AG10803 (cell line): ENCODE measurements at places on chromosomes 13 and 19.

DNA sequence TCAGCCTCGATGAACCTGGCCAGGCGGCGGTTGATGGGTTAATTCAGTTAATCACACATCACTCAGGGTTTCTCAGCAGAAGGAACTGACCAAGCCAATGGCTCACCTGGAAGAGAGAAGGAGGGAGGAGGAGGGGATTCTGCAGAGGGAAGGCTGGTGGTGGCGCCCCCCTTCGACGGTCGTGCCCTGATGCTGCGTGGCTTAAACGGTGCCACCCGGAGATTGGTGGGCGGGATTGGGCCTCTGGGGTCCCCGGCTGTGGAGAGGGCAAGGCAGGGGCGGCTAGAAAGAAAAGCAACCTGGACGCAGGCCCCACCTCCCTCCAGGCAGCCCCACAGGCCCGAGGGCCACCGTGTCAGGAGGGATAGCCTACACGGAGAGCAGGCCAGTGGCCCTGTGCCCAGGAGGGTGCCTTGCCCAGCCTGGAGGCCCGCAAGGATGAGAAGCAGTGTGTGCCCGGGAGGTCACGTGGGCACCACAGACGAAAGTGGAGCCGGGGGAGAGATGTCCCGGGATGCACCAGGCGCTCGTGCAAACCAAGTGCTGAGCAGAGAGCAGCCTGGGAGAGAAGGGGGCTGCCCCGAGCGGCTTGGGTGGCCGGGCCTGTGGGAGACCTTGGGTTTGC is 16.0 kb downstream of the CSNK1G2 start:
- DNase-seq, result no peak

- DNase-seq, result no peak
Measured at GRCh38 chr13:110562696-110563462, 1.4 kb upstream of the RAB20 start.

GRCh38 chr13:27375686-27376326 is 48.6 kb upstream of the GTF3A start:
- DNase-seq, result peak; percentile 74

DNA sequence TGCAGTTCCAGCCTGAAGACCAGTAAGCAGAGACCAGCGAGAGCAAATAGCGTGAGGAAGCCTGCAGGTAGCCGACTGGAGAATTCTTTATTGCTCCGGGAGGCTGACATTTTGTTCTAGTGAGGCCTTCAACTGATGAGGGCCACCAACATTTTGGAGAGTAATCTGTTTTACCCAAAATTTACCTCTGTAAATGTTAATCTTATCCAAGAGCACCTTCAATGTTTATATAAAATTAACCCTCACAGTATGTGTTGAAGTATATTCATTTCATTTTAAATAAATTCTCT is 546.4 kb upstream of the SLITRK5 start:
- DNase-seq, result no peak

DNA sequence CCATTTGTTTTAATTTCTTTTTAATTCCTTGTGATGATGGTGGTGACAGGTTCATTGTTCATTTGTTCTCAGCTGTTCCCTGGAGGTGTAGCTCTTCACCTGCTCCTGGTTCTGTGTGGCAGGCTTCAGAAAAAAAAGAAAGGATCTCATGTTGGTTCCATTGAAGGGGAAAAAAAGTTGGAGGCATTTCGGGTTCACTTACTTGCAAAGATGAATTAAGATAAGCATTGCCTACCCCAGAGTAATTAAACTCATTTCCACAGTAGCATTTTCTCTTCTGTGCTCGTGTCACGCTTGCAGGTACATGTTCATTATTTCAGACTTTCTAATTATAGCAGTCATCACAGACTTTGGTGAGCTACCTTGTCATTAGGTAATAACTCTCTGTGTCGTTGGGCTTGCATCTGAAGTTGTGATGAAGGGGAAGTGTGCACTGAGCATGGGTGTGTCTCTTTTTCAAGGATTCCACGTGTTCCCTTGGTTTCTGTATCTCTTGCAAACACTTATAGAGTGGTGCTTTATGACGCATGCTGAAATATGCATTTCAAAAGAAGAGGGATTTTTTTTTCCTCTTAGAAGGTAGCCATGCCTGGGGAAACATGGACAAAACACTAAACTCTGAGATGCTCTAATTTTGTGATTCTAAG is 69.1 kb downstream of the MTUS2 start:
- no peak for DNase-seq

DNA sequence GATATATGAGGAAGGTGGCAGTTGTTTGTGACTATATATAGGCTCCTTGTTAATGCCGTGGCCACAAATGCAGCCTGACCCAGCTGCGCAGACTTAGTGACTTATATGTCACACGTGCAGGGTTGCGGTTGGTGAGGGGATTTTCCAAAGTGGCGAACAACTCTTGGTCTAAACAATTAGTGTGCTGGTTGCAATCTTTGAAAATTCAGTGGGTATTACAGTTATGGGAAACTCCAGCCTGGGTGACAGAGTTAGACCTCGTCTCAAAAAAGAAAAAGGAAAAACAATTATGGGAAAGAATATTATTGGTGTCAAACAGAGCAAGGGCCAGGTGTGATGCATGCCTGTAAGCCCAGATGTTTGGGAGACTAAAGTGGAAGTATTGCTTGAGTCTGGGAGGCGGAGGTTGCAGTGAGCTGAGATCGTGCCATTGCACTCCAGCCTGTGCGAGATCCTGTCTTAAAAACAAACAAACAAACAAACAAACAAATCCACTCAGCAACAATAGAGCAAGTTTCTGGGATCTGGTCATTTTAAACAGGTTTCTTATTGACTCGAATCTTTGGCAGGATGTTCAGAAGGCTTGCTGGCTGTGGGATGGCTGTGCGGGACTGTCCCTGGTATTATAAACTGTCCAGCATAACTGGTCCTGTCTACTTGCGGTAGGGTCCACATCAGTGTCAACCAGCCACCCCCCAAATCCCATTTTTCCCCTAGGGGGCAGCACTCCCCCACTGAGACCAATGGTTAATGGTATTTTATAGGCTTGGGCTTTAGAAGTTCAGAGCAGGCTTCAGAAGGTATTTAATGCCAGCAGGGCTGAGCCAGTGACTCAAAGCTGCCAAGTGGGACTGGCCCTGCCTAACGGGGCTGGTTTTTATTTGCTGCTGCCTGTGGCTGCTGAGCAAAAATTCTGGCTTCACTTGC is 15.4 kb downstream of the RELB start:
- DNase-seq, result peak; percentile 84

- DNase-seq, result peak; percentile 71
Measured at GRCh38 chr13:96020155-96020575, 33.0 kb downstream of the UGGT2 start.

GRCh38 chr13:75788481-75788981 is 152.4 kb downstream of the LMO7 start:
- peak; percentile 97 for DNase-seq

DNA sequence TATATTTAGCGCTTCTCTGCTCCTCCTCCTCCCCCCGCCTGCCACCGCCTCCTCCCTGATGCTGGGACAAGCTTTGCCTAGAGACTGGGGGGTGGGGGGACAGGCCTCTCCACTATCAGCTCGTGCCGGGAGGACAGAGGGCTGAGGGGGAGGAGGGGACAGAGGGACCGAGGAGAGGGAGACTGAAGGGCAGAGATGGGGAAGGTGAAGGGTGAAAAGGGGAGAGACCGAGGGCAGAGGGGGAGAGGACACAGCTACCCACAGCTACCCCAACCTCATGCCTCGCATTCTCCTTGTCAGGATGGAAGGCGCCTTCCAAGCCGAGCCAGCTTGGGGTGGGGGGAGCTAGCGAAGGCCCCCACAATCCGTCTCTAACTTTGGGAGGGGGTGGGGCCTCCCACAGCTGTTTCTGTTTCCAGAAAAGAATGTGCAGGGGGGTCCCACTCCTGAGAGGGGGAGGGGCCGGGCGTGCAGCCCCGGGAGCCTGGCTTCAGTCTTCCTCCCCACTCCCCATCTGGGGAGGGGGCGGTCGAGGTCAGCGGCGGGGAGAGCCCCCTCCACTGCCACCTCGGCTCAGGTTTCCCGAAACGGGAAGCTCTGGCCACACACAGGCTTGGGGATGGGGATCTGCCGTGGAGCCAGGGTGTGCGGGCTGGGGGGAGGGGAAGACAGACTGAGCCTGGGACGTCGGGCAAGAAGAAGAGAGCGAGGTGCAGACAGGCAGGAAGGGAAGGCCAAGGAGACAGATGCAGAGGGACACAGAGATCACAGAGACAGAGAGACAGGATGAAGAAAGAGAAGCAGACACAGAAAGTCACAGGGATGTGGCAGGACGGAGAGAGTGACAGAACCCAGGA is 1.6 kb downstream of the DACT3 start:
- peak; percentile 32 for DNase-seq

GRCh38 chr19:44943801-44944249 is 1.8 kb downstream of the APOC4 start:
- DNase-seq, result peak; percentile 13

DNA sequence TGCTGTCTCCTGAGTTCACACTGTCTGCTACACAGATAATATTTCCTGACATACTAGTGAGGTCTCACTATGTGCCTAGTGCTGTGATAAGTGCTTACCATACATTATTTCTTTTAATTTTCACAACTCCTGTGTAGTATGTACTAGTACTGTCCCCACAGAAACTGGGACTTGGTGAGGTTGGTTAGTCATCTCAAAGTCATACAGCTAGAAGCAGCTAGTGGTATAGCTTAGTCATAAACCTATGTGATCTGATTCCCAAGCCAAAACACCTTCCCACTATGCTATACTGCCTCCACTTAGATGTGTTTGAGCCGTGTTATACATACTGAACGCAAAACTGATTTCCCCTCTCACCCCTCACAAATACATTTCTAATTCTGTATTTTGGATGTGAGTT is 10.5 kb downstream of the MTMR6 start:
- DNase-seq, result no peak

DNA sequence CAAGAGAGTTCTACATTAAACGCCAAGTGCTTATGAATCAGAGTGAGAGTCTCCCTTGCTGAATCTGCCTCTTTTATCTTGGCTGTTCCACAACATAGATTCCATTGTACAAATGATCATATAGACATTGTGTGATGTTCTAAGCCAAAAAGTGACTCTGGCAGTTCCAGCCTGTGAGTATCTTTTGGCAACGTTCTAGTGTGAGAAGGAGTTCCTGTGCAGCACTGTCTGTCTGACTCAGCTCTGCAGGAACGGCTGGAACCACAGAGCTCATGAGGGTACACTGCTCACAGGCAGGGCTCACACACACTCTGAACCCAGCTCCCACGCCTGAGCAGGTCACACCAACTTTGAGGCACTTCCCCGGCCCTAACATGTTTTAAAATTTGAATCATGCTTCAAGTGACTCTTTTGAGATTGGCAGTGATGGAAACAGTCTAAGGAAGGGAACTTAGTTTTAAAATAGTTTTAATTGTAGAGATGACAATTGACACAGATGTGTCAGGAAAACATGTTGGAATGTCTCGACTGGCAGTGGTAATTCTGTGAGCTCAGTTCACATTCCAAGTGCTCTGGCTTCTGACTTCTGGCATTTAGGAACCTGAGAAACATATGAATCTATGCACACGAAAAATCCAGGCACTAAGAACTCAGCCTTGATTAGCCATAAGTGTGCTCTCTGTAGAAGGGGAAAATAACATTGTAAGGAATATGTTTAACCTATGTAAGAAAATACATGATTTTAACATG is 272.0 kb downstream of the UQCRFS1 start:
- peak; percentile 87 for DNase-seq

DNA sequence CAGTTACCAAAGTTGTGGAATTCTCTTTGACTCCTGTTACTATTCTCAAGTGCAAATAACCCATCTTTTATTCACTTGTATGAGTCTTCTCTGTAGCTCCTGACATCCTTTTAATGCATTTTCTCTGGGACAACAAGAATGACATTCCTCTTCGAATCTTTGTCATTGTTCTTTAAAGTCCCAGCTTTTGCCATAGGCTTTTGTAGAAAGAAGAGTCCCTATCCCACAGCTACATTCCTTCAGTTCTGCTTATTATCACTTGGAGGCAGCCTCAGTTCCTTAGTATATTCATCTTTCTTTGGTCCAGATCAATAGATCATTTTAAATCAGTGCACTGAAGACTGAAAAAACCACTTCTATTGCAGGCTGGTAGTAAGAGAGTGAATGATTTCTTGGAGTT is 560.2 kb downstream of the DACH1 start:
- DNase-seq, result no peak

DNA sequence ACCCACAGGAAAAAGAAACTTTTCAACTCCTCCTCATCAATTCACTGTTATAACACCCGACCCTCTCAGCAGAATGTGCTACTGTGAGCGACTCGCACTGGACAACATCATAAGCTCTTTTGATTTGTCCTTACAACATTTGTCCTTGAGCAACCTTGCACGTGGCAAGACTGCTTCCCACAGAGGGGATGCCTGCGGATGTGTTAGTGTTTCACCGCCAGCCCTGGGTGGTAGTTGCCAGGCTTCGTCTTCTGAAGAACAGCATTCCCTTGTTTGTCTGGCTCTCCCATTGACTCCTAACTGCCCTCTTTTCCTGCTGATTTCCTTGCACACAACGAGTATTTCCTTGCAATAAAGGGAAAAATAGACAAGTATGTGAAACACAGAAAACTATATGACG is 111.4 kb upstream of the SLC7A1 start:
- DNase-seq, result no peak

- no peak for DNase-seq
Measured at GRCh38 chr19:435707-436412, 25.0 kb downstream of the SHC2 start.

- DNase-seq, result no peak
Measured at GRCh38 chr19:1769645-1769985, 16.3 kb downstream of the ONECUT3 start.

DNA sequence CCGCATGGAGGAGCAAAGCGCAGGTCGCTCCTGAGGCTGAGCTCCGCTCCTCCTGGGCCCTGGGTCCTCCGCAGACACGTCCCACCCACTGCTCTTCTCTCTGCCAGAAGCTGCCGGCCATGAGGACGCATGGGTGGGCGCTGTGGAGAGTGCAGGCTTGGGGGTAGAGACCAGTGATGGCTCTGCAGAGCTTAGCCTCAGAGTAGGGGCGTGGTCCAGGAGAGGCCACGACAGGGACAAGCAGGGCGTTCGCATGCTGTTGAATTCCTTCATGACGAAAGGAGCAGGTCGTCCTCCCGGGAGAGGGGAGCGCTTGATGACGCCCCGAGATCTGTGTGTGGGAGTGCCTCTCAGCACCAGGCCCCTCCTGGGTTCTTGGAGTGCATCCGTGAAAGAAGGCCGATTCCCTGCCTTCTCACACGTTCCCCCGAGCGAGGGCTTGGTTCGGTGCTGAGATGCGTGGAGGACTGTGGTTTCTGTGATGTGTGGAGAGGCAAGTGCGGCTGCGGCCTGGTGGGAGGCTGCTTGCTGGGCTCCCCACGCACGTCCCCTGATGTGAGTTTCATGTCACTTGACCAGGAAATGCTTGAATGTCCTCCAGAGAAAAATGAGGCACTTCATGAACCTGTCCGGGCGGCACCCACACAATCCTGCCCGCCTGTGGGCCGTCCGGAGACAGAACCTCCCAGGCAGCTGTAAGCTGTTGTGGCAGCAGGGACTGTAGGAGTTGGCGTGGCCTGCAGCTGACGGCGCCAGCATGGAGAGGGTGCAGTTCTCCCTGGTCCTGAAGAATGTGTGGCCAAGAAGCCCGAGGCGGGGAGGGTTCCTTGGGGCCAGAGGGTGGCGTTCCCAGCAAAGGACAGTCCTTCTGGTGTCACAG is 4.5 kb downstream of the SF3A2 start:
- peak; percentile 27 for DNase-seq
